Activated CD8-positive, alpha-beta memory T cell treated with anti-CD3 and anti-CD28 coated beads, Interleukin-2, amount 50 U/mL, for 4 hours (primary cell): ENCODE measurements at places on chromosomes 5 and 9.
A peak's percentile ranks its signal among the peaks of the same experiment; 100 is the strongest.

GRCh38 chr5:134370311-134370870 lies 978 bp upstream of the UBE2B start:
- DNase-seq, result peak; percentile 21

- peak; percentile 57 for DNase-seq
Measured at GRCh38 chr9:128034821-128035652, 32.1 kb downstream of the NAIF1 start.

- DNase-seq, result no peak
Measured at GRCh38 chr9:104589626-104590025, 9.6 kb downstream of the OR13C5 start.

GRCh38 chr5:82924226-82925060 lies 152.8 kb downstream of the TMEM167A start:
- no peak for DNase-seq

GRCh38 chr9:137319739-137320551 lies 17.9 kb upstream of the NRARP start:
- DNase-seq, result no peak

- no peak for DNase-seq
Measured at GRCh38 chr5:159890141-159890540, 26.1 kb upstream of the ADRA1B start.

GRCh38 chr9:19498015-19498414 lies 89.2 kb downstream of the ACER2 start:
- no peak for DNase-seq

DNA sequence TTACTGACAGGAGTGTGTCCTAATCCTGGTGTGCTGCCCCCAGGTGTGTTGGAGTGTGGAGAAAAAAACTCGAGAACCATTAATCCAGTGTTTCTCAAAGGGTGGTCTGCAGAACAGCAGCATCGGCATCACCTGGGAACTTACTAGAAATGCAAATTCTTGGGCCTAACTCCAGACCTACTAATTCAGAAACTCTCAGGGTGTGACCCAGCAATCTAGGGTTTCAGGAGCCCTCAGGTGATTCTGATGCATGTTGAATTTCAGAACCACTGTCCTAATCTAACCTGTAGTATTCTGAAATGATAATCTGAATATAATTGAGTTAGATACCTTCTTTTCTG lies 30.0 kb upstream of the IL6ST start:
- no peak for DNase-seq

GRCh38 chr9:115614326-115614999 lies 496.5 kb upstream of the TNC start:
- no peak for DNase-seq
